ENCODE measurements at places on chromosomes 1 and 21.
A peak's percentile ranks its signal among the peaks of the same experiment; 100 is the strongest.

- DNase-seq: no peak
Measured at GRCh38 chr1:245046769-245047168, 108.0 kb upstream of the KIF26B start.

- no peak for DNase-seq
Measured at GRCh38 chr1:70542856-70543255, 131.8 kb downstream of the CTH start.

DNA sequence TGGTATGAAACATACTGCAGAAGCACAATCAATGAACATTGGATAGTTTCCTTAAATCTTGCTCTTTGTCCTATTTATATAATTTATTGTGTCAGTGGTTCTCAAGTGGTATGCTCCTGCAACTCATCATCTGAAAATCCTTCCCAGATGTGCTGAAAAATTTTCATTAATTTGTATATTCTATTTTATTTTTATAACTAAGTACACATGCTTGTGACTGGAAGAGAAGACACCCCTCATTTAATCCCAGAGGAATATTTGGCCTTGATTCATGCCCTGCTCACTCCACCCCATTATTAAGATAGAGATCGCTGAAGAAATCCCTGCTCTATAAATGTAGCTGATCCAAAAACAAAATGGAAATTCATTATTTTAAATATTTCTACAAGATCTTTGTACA lies 870.5 kb upstream of the CXADR start:
- no peak for DNase-seq

DNA sequence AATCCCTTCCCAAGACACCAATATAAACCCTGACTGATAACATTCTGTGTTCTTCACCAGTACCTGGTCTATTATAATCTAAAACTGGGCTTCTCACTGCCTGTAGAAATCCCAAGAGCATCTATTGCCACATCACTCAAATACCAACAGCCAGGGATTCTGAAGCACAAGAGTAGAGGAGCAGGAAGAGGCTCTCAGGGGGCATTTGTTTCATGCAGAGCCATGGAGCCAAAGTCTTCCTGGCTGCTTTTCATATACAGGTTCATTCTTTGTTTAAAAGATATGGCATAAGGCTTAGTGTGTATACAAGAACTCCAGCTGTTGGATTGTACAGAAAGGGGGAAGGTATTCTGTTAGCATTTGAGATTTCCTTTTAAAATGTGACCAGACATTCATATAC lies 38.2 kb upstream of the USH2A start:
- DNase-seq: no peak

DNA sequence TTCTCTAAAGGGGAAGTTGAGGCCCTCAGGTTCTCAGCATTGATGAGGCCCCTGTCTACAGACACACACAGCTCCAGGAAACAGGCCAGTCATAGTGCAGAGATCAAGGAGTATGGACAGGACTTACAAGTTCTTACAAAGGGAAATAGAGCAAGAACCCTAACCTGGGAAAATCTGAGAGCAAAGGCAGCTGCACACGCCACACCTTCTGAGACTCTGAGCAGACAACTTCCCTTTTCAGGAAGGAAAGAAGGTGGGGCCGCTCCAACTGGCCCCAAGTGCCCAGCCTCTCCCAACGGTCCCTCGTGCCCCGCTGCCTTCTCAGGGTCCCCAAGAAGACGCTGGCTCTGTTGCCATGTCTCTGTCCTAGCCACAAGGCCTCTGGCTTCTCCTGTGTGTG lies 3.6 kb downstream of the NOC2L start:
- DNase-seq: no peak

DNA sequence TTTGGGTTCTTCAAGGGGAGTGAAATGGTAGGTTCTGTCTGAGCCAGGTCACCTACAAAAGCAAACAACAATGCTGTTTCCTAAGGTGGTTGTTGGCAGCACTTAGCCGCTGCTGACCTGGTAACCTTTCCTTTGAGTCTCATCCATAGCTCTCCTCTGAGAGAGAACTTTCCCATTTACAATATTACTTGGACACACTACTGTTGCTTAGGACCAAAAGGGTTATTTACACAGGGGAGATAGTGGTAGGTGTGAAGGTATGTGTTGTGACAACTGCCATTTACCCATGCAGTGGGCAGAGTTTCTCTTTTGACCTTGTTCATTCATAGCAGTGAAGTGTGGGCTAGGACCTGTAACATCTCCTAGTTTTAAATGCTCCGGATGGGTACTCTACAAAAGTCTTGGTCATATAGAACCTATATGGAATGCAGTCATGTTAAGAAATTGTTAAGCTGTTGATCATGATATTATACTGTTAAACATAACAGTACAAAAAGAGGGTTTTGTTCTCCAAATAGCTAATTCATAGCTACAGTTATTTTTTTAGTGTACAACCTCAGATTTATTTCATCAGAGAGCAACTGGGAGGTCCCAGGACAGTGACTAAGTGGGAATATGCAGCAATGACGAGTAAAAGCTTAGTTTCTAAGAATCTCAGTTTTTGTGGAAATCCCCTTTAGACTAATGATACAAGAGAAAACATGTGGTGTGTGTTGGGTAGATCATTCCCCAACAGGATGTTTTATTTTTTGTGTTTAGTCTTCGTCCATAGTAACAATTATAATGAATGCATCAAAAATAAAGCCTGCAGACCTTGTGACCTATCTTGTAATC lies 219.7 kb downstream of the NFIA start:
- DNase-seq: no peak

- DNase-seq: peak; percentile 94
Measured at GRCh38 chr1:222974496-222974895, 159.7 kb downstream of the DISP1 start.
